ENCODE measurements at places on chromosomes 6 and 20. TPM values are rescaled to one million over a fixed set of nuclear protein-coding genes. Genes with fewer than 3 reads are reported as not detected.
A peak's percentile ranks its signal among the peaks of the same experiment; 100 is the strongest.

DNA sequence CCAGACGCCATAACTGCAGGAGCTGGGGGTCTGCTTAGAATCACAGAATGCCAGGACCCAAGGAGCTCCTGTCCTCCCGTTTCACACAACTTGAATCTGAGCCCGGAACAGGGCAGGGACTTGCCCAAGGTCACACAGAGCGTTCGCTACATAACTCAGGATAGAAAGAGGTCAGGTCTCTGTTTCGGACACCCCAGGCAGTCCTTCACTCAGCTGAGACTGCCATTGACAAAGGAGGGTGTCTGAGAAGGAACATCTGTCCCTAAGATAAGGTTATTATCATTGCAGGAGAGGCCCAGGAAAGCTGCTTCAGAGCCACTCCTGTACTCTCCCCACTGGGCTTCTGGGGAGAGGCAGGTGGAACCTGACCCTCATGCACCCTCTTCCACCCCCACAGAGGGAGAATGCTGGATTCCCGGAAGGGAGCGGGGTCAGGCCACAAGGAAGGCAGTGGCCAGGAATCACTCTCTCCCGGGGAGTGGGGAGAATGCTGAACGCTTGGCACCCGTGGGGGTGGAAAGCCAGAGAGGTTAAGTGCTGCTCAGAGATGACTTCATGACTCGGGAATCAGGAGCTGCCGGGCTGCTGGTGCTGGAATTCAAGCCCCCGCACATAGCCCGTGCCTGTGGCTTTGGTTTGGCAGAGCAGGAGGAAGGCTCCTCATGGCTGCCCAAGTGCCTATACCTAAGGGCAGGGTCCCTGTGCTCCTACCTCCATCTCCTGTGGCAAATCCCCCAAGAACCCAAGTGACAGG, 10.7 kb downstream of the SDC4 start:
- no peak for DNase-seq

DNA sequence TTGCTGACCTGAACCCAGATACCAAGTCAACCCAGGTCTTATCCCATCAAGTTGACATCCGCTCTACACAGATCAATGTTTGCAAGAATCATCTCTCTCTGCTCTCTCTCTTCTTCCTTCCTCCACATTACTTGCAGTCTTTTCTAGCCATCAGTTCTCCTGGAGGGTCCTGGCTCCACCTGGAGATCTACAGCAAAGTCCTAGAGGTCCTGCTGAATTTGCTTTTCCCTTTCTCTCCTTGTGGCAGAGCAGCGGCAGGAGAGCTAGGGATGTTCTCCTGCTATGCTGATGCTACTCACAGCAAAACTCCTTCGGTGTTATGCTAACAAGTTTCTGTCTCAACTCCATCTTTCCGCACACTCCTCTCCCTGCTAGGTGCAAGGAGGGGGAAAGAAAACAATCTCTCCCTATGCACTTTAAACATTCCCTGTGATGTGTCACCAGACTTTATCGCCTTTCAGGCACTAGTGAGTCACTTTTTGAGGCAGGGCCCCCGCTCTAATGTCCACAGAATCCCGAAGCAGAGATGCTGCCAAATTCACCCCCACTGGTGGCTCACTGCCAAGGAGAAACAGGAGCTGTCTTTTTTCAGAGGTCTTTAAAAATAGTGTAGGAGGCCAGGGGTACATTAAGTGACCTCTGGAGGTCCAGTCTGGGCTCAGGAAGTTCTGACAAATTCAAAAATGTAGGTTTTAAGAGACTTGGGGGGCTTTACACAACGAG, 62.6 kb downstream of the FAM50B start:
- peak; percentile 80 for DNase-seq

Gene RALGAPB
- total RNA-seq, result 34.4 TPM

GRCh38 chr20:57505979-57506378, 19.0 kb downstream of the CTCFL start:
- DNase-seq, result no peak

DNA sequence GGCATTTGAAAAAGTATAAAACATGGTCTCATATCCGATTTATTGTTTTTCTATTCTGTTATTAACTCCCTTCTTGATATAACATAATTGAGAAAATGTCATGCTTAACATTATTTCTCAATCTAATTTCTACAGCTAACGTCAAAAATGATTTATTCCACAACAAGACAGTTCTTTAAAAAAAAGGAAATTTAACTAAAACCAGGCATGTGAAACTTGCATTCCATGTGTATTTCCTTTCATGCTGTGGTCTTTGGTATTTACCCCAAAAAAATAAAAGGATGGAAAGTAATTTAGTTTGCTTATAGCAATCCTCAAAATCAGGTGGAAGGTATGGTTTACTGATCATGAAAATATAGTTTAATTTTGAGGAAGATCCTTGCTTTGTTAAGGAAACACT, 142.8 kb downstream of the COL21A1 start:
- no peak for DNase-seq

DNA sequence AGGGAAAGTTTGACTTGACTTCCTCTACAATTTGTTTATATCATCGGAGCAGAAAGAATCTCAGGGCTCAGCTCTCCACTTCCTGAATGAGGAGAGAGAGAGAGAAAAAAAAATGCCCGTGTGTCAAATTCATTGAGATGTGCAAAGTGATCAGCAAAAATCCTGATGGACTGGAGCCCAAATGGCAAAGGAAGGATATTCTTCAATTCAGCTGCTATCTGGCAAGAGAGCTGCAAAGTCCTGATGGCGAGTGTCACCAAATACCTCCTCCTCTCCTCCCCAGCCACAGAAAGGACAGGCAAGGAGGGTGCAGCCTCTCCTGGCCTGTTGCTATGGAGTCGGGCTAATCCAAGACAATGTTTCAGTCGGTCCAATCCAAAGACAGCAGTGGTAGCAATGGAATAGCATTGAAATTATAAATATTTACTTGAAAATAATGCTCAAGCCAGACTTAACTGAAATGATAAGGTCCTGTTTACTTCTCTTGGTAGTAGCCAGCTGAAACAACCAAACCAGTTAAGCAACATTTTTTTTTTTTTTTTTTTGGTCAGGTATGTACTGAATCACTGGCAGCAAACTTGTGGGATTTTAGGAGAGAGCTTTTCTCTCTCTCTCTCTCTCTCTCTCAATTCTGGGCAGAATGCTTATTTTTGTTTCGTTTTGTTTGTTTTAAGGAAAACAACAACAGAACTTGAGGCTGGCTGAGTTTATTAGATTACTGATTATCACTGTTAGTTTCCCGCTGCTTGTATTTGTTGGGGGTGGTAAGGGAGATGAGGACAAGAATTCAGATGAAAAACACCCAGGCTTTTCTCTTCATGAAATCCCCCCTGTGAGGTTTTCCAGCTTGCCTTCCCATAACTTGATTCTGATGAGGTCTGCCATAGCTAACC, 204.2 kb downstream of the BCAS1 start:
- peak; percentile 72 for DNase-seq

DNA sequence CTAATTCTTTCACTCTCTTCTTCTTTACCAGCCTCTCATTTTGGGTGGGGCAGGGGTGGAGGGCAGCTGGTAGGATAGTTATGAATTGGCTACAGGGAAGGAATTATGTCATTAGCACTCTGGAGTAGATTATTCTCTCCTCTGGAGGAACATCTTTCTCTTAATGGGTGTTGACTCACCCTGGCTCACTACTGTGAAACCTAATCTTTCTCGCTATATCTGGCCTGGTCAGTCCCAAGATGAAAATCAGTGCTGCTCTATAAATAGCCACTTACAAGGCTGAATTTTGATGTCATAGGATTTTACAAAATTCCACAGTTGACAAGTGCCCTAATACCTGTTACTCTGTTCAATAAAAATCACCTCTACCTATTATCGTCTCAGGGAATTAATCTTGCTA, 151.3 kb downstream of the COL9A1 start:
- DNase-seq, result no peak

All from A673 (cell line).